Hematopoietic multipotent progenitor cell treated with erythropoietin and hydrocortisone succinate and interleukin-3 and kit ligand, for 4 days (in vitro differentiated cells): ENCODE measurements at places on chromosomes 1 and 21.

DNA sequence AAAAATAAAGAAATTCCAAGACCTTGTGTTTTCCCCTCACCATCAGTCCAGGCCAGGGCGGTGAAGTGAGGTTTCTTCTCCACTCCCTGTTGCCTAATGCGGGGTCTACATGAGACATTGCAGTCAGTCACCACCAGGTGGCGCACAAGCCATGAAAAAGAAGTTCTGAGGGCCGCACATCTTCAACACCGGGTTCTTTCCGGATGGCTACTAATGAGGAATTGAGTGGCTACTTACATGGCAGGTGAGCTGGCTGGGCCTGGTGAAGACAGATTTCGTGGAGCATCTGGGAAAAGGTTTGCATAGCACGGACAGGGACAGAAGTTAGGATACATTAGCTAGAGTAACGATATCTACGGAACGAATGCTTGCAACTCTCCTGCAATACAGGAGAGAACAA is 15.8 kb upstream of the S100A11 start:
- peak; percentile 92 for DNase-seq

GRCh38 chr1:86846164-86846647 is 67.7 kb downstream of the SELENOF start:
- DNase-seq: no peak

DNA sequence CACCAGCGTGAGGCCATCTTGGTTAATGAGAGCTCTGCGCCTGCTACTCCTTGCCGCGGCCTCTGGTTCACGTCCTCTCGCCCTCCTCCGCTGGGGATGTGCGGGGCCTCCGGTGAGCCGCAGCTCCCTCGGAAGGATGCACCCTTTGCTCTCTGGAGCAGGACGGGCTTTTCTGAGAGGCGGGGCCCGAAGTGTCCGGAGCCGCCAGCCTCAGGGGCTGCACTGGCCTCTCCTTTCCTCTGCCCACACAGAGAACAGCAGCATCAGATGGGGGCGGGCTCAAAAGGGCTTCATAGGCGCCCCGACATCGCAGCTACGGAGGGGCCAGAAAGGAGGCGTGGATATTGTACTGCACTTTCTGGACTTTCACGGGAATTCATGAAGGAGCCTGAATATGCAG is 284.7 kb downstream of the CAMTA1 start:
- no peak for DNase-seq

GRCh38 chr1:10634428-10635084 is 159.8 kb downstream of the PEX14 start:
- no peak for DNase-seq

GRCh38 chr21:34612557-34612956 is 2.4 kb downstream of the RCAN1 start:
- DNase-seq: no peak

- DNase-seq: no peak
Observed at GRCh38 chr1:230114237-230114651, 47.2 kb downstream of the GALNT2 start.

- peak; percentile 49 for DNase-seq
Observed at GRCh38 chr1:40257313-40257687, 736 bp upstream of the ZMPSTE24 start.

GRCh38 chr1:203537806-203538464 is 44.0 kb downstream of the OPTC start:
- peak; percentile 37 for DNase-seq

DNA sequence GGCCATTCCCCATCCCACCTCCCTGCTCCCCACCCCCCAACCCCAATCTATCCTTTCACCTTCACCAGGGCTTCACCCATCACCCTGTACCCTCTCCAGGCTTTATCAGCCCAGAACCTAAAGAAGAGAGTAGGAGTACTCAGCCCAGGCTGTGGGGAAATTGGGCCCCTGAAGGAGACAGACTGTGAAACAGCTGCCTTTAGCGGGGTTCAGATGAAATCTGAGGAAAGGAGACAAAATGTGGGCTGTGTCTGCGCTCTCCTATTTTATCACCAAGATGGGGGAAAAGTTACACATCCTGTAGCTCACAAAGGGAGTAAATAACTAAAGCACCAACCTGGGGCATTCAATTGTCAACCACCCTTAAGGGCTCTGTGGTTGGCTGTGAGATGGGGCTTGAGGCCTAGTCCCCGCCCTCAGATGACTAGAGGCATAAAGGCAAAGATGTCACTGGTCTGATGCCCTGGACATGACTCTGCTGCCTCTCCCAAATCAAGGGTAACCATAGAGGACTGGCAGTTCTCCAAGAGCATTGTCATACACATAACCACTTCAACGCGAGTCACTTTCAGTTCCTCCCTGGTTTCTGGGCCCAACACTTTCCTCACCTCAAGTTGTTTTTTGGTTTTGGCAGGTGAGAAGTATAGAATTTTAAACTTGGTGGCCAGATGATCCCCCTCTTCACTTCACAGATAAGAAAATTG is 30.0 kb downstream of the SLC27A3 start:
- peak; percentile 96 for DNase-seq

GRCh38 chr1:14850563-14850962 is 252.1 kb downstream of the KAZN start:
- peak; percentile 53 for DNase-seq

- no peak for DNase-seq
Observed at GRCh38 chr1:227547310-227548118, 15.8 kb upstream of the ZNF678 start.

GRCh38 chr1:93111561-93111960 is 32.5 kb downstream of the MTF2 start:
- DNase-seq: no peak
